ENCODE measurements at places on chromosomes 3 and 15.

- no peak for DNase-seq
Observed at GRCh38 chr15:38635170-38635569, 70.6 kb upstream of the RASGRP1 start.

DNA sequence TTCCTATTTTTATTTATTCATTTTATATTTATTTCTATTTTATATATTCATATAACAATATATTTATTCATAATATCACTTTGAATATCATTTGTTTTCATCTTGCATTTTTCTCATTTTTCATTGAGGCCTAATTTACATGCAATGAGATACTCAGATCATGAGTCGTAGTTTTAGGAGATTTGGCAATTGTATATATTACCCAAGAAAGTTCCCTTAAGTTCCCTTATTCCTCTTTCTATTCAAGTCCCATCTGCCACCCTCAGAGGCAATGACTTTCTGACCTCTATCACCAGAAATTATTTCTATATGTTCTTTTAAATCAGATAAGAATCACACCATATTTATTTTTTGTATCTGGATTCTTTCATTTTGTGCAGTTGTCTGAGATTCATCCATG lies 329.1 kb upstream of the TPRG1 start:
- DNase-seq, result no peak

DNA sequence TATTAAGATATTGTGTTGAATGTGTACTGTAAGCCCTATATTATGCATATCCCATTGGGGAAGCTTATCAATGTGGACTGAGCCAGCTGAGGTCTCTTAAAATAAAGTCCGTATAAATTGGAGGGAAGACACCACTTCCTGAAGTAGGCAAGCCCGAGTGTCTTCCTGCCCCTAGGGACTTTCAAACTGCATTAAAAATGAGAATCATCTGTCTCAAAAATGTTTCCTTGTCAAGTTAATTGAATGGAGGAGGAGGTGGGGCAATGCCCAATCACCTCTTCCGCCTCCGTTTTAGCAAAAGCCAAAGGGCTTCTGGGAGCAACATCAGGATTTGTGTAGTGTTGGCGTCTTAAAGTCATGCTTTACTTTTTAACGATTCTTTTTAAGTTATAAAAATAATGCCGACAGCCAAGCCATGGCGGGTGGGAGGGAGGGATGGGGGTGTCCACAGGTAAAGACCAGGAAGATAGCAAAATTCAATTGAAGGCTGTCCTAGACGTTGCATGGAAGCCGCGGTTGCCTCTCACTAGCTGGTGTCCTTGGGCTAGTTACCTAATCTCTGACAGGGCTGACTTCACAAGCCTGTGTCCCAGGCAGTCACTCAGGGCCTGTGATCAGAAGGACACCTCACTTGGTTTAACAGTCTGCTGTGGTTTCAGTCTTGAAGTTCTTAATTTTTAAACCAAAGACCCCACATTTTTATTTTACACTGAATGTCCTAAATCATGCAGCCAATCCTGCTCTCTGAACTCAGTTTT lies 524.9 kb upstream of the PROK2 start:
- no peak for DNase-seq

DNA sequence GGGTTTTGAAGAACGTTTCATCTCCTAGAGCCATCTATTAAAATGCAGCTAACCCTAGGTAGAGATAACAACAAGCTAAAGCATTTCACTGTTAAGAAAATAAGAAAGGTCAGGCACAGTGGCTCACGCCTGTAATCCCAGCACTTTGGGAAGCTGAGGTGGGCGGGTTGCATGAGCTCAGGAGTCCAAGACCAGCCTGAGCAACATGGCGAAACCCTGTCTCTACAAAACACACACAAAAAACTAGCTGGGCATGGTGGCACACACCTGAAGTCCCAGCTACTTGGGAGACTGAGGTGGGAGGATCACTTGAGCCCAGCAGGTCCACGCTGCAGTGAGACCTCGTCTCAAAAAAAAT lies 5.4 kb upstream of the TBC1D5 start:
- DNase-seq, result no peak

GRCh38 chr3:58370407-58370806 lies 37.7 kb downstream of the PXK start:
- DNase-seq, result no peak

- DNase-seq, result no peak
Observed at GRCh38 chr3:12638105-12638504, 25.8 kb downstream of the RAF1 start.

DNA sequence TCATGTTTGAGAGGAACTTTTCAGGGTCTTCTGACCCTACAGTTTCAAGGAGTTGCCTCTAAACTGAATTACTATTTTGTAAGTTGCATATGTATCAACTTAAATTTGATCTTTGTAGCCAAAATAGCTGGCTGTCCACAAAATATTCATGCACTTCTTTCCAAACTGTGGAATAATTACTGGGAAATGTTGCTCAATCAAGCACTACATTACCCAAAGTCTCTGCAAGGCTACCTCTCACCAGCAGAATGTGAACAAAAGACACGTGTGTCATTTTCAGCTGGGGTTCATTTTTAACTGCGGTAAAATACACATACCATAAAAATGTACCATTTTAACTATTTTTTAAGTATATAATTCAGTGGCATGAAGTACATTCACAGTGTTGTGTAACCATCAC lies 320.4 kb downstream of the CTNNB1 start:
- no peak for DNase-seq

DNA sequence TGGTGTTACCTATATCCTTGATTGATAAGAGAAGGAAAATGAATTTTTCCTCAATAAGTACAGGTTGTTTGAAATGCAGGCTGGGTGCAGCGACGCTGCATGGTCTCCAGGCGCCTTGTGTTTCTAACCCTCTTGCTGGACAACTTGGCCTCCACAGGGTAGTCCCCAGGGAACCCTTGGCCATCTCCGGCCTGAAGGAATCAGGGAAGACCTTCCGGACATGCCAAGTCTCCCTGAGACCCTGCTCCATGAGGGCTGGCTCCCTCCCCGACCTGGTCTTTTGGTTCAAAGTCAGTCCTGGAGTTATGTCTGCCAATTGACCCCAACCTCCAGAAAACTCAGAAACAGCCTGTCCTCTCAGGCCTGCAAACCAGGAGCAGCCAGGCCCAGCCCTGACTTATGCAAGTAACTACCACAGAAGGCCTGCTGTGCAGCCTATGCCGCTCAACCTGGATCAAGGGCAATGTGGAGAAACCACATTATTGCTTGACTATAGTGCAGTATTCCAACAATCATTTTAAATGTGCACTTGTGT lies 98.3 kb downstream of the LIPC start:
- no peak for DNase-seq

GRCh38 chr3:161137260-161137659 lies 32.1 kb upstream of the B3GALNT1 start:
- no peak for DNase-seq

- no peak for DNase-seq
Observed at GRCh38 chr15:40600956-40601355, 6.9 kb downstream of the KNL1 start.

DNA sequence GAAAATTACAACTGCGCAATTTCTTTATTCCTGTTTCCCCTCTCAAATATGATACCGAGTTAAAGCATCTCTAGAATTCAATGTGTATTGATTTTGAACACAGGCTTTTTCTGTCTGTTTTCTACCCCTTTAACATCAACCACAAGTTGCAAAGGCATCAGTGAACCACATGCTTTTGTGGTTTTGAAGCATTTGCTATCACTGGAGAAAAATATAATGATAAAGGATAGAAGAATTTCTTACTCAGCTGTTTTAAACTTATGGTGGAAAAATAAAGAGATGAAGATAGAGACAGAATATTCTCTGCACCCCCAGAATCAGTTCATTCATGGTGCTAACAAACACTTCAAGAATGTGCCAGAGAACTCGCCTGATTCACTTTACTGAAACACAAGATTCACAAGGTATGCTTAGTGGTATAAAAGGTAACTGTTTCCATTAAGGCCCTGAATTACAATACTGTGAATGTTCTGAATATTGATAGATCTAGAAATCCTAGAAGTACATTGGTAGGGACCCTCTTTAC lies 9.5 kb upstream of the DPPA4 start:
- DNase-seq, result no peak

- DNase-seq, result no peak
Observed at GRCh38 chr3:168884353-168884903, 779.1 kb downstream of the MECOM start.

All from GM12864 (cell line).